Hematopoietic multipotent progenitor cell treated with erythropoietin and hydrocortisone succinate and interleukin-3 and kit ligand, for 17 days (in vitro differentiated cells): ENCODE measurements at places on chromosomes 5 and 9.

DNA sequence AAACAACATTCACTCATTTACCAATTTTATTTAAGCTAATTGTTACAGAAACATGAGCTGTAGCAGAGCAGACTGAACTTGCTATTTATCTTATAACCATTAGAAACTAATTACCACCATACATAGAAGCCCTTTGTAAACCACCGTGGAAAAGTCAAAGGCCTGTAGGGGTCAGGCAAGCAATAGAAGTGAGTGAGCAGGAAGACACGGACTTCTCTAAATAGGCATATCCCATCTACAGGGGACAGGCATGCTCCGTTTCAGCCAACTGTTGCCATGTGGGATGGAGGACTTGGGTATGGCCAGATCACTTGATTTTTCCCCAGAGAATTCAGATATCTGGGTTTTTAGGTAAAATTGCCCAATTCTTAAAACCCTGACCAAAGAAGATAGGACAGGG is 44.8 kb downstream of the PRRC1 start:
- no peak for DNase-seq

DNA sequence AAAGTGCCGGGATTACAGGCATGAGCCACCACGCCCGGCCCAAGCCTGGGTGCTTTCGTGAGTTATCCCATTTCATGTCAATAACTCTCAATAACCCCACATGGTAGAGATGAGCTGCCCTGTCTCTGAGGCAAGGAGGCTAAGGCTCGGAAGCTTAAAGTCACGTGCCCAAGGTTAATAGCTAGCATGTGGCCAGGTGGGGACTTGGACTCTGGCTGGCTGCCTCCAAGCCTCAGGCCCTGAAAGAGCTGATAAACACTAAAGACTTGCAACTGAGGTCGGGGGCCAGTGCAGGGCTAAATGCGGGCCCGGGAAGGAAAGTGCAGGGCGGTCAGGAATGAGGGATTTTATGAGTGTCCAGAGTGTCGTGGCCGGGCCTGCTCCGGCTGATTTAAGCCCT is 30.9 kb upstream of the BARHL1 start:
- no peak for DNase-seq

- no peak for DNase-seq
Observed at GRCh38 chr9:30504502-30504905, 1879.9 kb upstream of the ACO1 start.

GRCh38 chr9:73050887-73051550 is 98.2 kb upstream of the ALDH1A1 start:
- no peak for DNase-seq

DNA sequence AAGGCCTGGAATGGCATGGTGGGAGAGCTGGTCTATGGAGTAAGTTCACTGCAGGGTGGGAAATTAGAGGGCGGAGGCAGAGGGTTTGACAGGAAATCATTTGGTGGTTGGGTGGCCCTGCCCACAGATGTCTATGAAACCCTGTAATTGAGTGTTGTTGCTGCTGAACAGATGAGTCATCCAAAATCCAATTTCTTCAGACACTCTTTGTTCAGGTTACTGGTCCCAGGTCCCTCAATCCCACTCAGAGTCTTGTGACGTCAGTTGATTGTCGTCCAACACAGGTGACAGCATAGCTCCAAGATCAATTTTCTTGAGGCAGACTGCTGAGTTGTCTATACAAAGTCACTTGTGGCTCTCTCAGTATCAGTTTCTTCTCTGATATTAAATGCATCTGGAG is 208.6 kb downstream of the GRIA1 start:
- no peak for DNase-seq

DNA sequence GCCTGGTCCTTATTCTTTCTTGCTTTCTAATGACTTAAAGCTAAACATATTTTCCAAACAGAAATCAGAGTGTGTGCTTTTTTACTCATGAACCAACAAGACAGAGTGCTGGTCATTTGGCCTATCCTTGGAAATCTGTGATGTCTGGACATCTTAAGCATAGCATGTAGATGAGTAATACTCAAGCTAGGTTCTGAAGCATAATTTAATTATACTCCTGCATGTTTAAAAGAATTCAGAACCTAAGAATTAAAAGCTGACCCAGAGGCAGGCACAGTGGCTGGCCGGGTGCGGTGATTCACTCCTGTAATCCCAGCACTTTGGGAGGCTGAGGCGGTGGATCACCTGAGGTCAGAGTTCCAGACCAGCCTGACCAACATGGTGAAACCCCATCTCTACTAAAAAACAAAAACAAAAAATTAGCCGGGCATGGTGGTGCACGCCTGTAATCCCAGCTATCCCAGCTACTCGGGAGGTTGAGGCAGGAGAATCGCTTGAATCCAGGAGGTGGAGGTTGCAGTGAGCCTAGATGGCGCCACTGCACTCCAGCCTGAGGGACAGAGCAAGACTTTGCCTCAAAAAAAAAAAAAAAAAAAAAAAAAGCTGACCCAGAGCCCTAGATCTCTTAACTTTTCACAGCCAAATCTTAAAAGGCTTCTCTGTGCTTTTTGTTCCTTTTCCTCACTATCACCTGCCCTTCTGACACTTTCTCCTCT is 16.2 kb upstream of the TJP2 start:
- DNase-seq = peak; percentile 36

DNA sequence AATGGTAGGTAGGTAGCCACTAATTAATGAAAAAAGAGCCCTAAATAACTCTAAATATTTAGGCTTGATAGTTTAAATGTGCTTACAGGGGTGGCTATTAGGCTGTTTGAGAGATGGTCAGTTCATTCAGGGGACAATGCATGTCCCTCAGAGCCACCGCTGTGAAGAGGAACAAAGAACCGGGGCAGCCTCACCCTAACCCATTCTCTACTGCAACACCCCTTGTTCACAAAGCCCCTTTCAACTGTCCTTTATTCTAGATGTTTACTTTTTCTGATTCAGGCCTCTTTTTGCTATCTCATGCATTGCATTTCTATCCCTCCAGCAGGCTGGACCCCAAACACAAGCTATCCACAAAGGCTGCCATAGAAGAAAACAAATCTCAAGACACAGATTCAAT is 906.7 kb downstream of the NR2F1-AS1 start:
- DNase-seq = no peak

GRCh38 chr9:95264954-95265615 is 52.4 kb downstream of the FANCC start:
- no peak for DNase-seq

DNA sequence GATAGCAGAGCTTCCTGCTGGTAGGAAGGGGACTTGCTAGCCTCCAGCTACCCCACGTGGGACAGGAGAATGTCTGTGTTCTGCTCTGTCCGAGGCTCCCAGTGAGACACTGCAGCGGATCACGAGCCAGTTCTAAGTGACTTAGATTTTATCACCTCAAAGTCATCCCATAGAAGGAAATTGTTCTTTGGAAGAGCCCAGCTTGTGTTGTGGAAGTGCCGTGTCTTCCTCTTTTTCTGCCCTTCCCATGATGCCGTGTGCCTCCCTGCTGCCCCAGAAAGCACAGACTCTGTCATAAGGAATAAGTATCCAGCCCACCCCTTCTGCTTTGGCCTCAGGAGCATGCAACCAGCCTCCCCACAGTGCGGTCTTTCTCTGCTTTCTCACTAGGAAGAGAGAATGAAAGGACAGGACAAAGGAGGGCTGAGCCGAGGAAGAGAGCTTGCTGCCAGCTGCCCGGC is 35.6 kb downstream of the RUFY1 start:
- DNase-seq = no peak

- DNase-seq = no peak
Observed at GRCh38 chr5:149338364-149338763, 6.9 kb upstream of the GRPEL2 start.

DNA sequence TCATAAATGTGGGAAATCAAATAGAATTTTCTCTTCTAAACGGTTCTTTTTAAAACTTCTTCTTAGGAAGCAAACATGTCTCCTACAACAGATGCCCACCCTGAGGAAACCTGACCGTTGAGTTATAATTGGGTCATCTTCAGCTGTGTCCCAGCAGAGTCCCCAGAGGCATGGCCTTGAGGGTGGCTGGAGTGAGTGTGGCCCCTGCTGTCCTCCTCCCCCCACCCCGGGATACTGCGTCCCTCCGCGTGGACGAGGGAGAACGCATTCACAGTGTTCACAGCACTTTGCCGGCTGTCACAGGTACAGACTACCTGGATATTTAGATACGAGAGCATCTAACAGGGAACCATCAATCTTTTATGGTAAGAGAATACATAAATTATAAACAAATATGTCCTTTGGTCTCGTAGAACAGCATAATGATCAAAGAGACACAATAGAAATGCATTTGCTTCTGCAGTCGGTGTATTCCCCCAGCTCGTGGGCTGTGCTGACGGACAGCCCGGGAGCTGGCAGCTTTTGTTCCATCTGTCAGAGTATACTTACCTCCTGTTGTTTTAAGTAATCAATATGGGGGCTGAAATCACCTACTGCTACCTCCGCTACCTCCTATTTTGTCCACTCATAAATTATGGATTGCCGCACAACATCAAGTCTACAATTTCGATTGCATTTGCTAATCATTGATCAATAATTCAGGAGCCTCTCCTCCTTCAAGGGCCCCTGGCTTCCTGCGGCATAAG is 214.7 kb downstream of the IRX2 start:
- DNase-seq = no peak

DNA sequence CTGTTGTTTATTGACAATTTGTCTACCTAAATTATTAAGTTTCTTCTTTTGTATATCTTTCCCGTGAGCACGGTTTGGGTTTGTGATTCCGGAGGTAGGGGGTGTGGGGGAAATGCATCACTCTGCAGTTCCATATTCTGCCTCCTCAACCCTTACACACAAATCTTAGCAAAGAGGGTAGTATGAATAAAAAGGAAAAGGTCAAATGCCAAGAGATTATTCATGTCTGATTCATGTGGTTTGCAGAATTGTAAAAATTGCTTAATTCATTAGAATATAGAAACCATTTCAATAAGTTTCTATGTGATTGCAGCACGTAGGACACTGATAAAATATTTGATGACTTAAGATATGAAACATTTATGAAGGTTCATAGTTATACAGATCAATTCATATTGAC is 601.9 kb downstream of the SEMA5A start:
- DNase-seq = no peak
